ENCODE measurements at places on chromosomes 1 and 21.

DNA sequence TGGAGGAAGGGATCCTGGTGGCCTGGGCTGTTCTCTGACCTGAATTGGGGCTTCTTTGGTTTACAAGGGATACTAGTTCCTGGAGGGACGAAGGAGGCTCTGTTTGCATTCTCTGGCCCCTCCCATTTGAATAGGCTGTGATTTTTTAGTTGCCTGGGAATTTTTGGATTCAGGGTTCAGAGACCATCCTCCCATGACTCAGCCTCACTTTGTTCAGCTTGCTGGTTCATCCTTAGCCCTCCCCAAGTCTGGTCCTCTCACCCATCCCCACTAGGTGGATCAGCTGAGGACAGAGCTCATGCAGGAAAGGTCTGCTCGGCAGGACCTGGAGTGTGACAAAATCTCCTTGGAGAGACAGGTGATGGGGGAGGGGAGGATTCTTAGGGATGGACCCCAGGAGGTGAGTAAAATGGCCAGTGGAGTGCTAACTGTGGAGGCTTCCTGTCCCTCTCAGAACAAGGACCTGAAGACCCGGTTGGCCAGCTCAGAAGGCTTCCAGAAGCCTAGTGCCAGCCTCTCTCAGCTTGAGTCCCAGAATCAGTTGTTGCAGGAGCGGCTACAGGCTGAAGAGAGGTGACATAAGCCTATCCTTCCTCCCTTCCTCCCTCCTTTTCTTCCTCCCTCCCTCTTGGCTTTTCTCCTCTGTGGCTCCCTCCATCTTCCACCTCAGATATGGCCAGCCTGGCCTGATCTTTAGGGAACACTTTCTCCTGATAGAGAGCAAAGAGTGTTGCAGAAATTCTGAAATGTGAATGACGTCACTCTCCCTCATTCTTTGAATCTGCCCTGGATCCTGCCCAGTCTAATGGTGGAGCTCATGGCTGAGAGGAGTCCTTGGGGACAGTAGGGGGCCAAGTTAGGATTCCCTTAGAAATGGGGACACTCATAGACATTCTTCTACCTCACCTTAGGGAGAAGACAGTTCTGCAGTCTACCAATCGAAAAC is 4.5 kb upstream of the TUFT1 start:
- DNase-seq, result no peak

DNA sequence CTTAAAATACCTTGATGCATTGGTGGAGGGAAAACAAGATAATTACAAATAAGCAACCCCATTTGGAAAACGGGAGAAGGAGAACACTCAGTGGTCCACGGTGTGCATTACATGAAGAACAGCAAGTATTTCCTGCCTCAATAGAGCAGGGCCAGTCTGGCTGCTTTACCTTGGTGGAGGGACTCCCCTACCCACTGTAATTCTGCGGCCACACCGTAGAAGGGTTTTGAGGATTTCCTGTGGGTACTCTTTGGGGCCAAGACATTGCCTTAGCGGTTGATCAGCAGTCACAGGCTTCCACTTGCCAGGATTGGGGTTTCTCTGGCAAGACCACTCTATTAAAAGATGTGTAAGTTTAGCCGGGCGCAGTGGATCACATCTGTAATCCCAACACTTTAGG is 16.3 kb upstream of the TMEM54 start:
- DNase-seq, result no peak

DNA sequence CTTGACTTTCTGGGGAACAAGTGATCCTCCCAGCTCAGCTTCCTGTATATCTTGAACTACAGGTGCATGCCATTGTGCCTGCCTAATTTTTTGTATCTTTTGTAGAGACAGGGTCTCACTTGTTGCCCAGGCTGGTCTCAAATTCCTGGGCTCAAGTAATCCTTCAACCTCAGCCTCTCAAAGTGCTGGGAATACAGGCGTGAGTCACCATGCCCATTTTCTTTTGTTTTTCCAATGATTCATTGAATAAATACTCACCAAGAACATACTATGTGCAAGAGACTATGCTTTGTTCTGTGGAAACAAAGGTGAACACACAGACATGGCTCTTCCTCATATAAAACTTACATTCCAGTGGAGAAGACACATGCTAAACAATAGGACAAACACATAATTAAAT is 407.8 kb upstream of the DAB1 start:
- DNase-seq, result peak; percentile 3

DNA sequence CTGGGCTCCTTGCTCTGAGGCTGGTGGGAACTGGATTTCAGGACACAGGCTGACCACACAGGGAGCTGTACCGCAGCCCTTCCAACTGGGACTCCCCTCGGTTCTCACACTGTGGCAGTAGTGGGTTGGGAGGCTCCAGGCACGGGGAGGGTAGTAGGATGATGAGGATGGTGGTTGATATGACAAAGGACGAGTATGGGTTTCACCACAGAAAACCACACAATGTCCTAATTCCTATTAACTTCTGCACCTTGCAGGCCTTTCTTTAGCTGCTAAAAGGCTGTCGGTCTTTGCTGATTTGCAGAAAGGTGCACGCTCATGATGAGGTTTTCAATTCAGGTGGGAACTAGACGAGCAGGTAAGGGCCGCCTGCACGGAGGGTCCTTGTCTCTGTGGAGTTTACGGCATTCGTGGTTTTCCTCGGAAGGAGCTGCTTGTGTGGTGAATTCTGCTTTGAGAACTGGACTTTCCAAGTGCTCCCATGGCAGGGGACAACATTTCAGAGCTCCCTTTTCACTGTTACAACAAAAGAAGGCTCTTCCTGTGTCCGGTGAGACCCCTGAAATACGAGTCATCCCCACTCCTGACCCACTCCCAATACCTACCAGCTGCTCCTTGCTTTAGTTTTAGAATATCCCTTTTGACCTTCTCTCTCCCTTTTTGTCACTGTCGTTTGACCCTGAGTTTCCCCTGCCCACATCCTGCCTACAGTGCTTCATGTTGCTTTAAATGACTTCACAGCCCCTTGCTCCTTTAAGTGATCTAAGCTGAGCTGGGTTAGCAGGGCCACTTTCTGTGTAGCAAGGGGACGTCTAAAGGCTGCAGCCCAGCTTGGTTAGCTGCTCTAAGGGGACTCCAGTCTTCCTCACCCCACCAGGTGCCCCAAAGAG is 125.1 kb downstream of the MRPS6 start:
- no peak for DNase-seq

- DNase-seq, result no peak
Observed at GRCh38 chr1:101107496-101108110, 82.0 kb upstream of the DPH5 start.

- no peak for DNase-seq
Observed at GRCh38 chr1:165842671-165843129, 15.3 kb downstream of the UCK2 start.

GRCh38 chr1:48858200-48858920 is 81.7 kb upstream of the BEND5 start:
- no peak for DNase-seq

DNA sequence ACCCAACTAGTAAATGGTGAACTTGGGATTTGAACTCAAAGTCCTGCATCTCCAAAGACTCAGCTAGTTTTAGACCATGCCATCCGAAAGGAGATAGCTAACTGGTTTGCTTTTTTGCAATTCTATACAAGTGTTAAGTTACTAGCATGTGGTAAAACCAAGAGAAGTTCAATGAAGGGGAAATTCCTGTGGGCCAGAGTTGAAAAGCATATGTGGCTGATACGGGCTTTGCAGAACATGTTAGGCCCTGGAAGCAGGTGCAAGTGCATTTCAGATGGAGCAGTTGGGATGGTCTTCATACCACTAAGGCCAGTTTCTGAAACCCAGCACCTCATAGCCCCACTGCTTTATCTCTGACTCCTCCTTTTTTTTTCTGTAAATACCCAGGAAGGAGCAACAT is 620.9 kb downstream of the PLPP3 start:
- DNase-seq, result no peak

DNA sequence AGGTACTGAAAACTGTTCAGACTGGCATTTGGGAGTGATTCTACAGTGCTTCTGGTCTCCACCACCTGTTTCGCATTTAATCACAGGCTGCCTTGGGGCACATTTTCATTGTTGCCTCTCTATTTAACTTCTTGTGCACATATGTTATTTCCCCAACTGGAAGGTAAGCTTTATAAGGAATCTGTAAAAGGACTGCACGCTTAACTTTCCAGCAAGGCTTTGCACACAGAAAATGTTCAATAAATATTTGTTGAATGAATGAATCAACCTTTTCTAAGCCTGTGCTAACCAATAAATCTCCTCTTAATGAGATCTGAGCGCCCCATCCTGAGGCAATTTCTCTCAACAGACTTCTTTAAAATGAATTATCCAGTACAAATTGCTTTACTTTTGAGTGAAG is 84.3 kb upstream of the ARHGAP29 start:
- DNase-seq, result no peak

DNA sequence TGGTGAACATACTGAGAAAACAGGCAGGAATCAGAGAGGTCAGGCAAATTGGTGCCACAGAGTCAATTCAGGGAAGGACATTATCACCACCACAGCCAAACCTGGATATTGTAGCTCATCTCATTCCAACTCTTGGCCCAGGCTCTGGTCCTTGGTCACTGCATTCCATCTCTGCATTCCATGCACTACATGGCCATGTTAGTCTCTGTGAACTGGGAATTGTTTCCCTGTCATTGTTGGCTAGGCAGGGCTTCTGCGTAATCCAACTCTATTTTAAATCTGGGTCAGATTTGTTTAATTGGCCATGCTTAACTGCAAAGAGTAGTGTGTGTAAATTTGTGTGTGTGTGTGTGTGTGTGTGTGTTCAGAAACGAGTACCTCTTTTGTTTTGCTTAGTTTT is 837.6 kb upstream of the ADAMTS5 start:
- DNase-seq, result no peak

- DNase-seq, result no peak
Observed at GRCh38 chr1:32651461-32652073, 559 bp downstream of the RBBP4 start.

DNA sequence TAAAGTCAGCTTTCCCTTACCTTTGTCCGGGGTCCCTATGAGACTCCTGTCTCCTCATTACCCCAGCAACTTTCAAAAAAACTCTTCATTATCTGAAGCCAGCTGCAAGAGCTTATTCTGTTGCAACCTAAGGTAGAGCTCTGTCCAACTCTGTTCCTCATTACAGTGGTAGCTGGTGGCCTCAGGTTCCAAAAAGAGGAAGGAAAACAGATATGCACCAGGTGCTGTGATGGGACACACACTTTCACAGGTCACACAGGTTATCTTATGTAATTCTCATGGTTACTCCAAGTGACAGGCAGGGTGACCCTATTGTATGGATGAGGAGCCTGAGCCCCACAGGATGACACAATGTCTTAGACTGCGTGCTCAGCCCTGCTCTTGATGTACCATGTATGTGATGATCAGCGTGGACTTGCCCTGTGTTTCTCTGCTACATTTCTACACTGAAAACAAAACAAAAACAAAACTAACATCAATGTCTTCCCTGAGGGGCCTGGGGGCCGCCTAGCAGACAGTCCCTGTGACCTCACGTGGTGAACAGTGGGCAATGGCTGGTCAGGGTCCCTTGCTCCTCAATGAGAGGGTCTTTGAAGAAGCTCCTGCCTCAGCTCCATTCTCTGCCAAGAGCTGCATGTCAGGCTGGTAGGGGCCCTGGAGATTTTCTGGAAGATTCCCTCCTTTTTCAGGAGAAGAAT is 9.7 kb upstream of the TENT5C start:
- no peak for DNase-seq

DNA sequence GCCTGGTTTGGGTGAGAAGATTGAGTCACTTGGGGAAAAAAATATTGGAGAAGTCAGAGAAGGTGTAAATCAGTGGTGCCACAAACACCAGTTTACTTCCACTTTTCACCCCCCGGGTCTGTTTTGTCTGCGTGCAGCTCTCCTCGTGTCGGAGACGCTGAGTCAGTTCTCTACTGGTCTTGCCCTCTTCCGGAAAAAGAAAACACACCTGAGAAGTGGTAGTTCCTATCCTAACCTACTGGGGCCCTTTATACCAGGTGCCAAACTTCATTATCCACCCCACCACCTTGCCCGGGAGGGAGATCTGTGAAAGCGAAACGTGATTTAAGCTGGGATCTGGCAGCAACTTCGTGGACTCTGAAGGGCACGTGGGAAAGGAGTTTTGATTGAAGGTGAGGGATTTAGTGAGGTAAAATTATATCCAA is 855 bp upstream of the IVNS1ABP start:
- DNase-seq, result peak; percentile 58

GRCh38 chr1:39228252-39228651 is 23.8 kb downstream of the MACF1 start:
- no peak for DNase-seq

DNA sequence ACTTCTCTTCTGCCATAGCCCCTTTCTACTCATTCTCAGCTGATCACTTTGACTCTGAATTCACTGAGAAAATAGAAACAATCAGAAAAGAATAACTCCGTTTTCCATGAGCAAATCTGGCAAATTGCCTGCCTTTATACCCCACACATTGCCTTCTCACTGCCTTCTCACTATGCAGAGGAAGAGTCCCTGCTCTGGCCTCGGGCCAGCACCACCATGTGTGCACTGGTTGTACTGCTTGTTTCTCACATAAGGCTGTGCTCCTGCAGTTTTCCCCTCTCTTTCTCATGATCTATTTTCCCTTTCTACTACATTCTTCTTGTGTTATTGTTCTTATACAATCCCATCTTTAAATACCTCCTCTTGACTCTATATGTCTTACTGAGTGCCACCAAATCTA is 2.3 kb upstream of the HMGCS2 start:
- no peak for DNase-seq

DNA sequence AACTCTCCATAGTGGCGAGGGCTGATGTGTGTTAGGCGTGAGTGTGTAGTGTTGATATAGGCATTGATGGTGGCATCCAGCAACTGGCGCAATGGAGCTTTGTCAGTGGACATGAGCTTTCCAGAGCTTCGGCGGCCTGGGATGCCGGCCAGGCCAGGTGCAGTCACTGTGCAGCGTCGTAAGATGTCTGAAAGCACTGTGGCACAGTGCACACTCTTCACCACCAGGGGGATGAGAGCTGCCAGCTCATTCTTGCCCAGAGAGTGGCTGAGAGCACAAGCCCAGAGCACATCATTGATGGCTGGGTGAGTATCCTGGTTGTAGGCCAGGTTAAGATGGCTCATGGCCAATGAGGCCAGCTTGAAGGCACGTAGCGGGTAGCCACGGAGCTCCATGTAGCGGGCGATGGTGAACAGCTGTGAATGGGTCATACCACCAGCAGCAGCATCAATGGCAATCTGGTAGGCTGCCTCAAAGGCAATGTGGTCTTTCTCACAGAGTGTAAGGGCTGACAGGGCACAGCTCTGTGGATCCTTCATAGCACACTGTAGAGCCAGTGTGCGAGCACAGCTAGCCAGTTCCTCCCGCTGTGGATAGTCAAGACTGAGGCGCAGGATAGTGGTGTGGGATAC is 6.7 kb downstream of the UROD start:
- DNase-seq, result peak; percentile 51

DNA sequence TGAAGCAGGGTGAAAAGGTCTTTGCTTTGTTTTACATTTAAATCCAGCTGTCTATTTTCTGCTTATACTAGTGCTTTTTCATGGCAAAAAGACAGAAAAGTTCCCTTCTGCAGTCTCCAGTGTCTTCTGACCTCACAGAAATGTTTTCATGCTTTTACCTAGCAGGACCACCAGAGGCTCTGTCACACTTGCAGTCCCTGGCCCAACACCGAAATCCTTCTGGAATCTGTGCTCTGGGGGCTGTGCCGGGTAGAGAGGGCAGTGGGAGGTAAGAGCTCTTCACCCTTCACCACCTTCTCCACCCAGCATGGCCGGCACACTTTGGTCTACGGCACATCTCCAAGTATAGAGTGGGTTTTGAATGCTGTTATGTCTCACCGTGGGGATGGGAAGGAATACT is 20.8 kb downstream of the GNAT2 start:
- no peak for DNase-seq
